NCI-H2029 (cell line): ENCODE measurements at places on chromosomes 2 and 18.

GRCh38 chr2:191783416-191783815 is 63.5 kb downstream of the CAVIN2 start:
- no peak for DNase-seq

- no peak for DNase-seq
Measured at GRCh38 chr18:2894841-2895370, 48.1 kb downstream of the EMILIN2 start.

GRCh38 chr2:20559277-20559676 is 91.6 kb downstream of the HS1BP3 start:
- DNase-seq: no peak

GRCh38 chr18:68406761-68407160 is 308.1 kb downstream of the TMX3 start:
- DNase-seq: no peak

- DNase-seq: peak; percentile 86
Measured at GRCh38 chr2:128272601-128273468, 45.8 kb downstream of the HS6ST1 start.

DNA sequence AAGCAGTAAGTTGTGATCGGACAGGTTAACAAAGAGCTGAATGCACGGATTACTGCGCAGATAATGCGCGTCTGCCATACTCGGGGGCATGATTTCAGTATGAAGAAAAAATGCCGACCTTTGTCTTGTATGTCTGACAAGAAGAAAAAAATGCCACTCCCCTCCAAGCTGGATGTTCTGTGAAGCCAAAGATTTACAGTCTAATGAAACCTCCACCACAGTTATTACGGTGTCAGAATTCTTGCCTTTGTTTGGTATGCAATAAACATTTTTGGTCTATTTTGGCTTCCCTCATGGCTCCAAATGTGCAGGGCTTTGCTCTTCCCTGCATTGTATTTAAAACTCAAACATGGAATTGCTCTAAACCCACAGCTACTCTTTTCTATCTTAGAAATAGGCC is 72.2 kb upstream of the THUMPD2 start:
- no peak for DNase-seq

- no peak for DNase-seq
Measured at GRCh38 chr2:131067465-131068125, 25.7 kb downstream of the FAM168B start.

DNA sequence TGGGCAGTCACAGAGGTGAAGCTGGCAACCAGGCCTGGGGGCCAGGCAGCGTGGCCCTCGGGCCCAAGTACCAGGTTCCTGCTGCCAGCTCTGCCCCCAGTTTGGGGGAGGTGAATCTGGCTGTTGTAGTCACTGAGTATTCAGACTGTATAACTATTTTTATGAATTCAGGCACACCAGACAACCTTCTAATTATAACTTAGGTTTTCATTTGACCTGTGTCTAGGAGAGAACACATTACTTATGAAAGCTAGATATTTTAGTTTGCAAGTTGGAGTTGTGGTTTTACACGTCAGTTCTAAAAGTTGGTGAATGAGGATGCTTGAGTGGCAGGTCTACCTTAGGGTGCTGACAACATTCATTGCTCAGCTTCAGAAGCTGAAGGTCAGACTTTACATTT is 71.7 kb downstream of the LIMS1 start:
- no peak for DNase-seq

DNA sequence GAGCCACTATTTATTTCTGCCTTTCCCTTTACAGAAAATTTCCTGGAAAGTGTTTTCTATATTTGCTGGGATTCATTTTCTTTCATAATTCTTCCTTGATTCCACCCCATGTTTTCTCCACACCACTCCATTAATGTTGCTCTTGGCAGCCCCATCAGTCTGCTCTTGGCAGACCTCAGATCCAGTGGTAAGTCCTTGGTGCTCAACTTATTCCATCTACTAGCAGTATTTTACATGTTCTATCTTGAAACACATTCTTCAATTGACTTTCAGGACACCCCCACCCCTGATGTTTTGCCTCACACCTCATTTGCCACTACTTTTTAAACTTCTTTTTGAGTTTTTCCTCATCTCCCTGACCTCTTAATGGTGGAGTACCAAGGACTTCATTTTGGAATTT is 65.0 kb downstream of the HNMT start:
- DNase-seq: no peak

DNA sequence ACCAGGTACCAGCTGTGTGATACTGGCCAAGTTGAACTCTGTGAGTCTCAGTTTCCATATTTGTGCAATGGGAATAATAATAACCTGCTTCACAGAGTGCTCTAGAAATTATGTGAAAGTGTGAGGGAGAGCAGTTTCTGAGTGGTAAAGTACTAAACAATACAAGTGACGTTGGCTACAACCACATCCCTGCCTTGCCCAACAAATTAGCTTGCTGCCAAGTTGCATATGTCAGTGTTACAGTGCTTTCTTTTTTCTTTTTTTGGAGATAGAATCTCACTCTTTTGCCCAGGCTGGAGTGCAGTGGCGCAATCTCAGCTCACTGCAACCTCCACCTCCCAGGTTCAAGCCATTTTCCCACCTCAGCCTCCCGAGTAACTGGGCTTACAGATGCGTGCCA is 533.6 kb upstream of the MEX3C start:
- no peak for DNase-seq

DNA sequence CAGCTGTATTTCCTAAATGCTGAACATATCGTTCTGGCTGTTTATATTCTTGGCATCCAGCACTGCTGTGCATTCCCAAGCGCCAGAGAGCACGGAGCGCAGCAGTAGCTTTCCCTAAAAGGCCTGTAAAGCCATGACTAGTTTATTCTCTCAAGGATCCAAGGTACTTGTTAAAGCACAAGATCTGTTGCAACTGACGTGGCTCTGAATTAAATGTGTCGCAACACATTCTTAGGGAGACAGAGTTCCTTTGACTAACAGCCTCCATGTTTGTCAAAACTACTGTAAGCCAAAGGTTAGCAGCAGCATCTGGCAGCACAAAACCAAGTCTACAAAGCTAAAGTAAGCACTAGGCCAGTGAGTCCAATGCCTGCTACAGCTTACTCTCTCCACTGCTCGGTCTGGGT is 188.6 kb upstream of the FN1 start:
- DNase-seq: no peak

DNA sequence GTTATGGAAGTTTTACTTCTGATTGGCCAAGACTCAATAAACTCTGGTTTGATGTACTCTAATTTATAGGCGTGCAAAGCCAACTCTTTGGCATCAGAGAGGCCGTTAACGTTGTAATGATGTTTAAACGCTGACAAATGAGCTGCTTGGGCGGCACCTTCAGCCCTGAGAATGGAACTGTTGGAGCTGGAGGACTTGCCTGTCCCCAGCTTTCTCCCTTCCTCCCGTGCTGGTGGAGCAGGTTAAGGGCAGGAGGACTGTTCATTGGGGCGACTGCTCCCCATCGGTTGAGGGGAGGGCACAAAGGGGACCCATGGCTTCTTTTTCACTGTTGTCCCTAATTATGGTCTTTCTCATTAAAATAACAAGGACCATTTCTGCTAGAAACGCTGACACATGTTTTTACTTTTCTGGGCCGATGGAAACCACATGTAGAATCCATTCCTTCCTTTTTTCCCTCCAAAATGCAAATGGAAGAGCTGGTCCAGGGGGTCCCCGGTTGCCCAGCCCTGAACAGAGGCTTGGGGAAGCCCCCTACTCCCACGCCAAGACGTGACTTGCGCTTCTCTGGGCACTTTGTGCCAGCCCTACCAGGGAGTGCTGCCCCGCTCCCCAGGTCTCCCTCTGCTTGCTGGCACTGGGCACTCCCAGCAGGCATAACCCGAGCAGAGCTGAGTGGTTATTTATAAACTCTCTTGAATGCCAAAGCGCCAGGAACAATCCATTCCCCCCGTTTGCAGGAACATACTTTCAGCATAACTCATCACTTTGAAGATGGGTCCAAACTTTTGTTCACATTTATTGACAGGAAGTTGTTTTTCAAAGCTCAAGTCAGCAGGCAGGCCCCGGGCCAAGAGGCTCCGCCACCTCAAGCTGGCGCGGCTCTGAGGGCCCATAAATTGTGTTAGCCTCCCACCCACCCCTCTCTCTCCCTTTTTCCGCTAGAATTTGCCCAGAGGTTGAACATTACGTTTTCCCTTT is 170.1 kb downstream of the ASB1 start:
- no peak for DNase-seq

DNA sequence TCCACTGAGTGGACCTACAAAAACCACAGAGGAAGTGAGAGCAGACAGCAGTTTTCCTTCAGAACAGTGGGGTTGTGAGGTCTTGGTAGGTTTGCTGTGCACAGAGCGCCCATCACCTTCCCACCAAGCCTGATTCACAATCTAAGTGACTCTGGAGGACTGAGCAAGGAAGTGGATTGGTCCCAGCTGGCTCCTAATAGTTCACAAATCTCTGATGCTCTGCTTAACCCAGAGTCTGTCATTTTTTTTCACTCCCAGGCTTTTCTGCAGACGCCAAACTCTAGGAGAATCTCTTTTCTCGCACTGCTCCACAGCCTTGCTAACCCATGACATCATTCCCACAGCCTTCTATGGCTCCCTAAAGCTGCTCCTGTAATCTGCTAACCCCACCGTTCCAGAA is 280.4 kb downstream of the C1D start:
- no peak for DNase-seq
